ENCODE measurements at places on chromosomes 7 and 10. TPM values are rescaled to one million over a fixed set of nuclear protein-coding genes. Genes with fewer than 3 reads are reported as not detected.

GRCh38 chr7:128221929-128222403, 19.1 kb upstream of the LEP start:
- H3K4me1 ChIP-seq: no peaks in the 10 kb centered on the region
- DNase-seq: no peak
- no peak overlapping the region for H3K27ac ChIP-seq
- H3K36me3 ChIP-seq: no peaks in the 10 kb centered on the region
- H3K4me3 ChIP-seq: no peak overlapping the region

- H3K27me3 ChIP-seq: peaks cover 11% of the 10 kb centered on the region
- DNase-seq: no peak
- H3K4me3 ChIP-seq: no peak overlapping the region
- H3K36me3 ChIP-seq: no peaks in the 10 kb centered on the region
These were observed 8.9 kb downstream of the CFAP46 start for GRCh38 chr10:132933308-132934042.

DNA sequence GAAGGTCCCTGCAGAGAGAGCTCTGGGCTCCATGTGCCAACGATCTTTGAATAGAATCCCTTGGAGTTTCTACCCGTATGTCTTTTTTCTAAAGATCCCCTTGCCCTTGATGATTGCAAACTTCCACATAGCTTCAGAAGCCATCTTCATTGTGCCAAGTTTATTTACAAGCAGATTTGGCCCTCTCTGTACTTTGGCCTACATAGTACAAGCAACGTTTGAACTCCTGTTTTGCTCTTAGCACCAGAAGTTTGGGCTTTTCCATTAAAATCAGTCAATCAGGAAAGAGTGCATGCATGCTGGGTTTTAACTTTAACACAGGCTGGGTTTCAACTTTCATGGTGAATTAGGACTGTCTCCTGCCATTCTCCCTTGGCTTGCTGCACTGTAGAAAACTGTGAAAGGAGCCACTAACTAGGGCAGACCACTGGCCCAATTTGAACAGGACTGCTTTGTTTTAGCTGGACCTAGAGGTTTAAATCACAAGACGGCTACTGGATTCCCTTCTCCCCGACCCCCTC, 557.6 kb upstream of the GALNT17 start:
- no peak for DNase-seq
- H3K27me3 ChIP-seq: no peaks in the 10 kb centered on the region
- H3K27ac ChIP-seq: no peak overlapping the region
- H3K36me3 ChIP-seq: no peaks in the 10 kb centered on the region
- no peak overlapping the region for H3K4me3 ChIP-seq

Gene TMEM213
- 0.05 TPM for total RNA-seq

DNA sequence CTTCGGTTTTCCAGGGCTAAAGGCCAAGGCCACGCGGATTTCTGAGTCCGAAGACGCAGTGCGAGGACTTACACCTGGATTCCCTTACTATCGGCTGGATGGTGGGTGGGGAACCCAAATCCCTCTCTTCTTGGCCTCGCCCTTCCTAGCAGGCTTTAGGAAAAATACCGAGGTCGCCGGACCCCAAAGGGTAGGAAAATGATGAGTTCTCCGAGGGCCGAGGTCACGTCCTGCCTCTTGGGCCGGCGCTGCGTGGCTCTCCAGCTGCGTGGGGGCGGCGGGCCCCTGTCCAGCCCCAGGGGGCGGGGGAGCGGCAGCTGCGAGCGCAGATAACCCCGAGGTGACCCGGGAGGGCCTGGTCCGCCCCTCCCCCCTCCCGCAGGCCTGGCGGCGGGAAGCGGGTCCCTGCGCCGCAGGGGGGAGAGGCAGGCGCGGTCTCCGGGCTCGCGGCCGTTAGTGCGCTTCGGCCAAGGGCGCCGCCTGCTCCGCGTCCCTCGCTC, 805 bp upstream of the HMX3 start:
- peaks cover 78% of the 10 kb centered on the region for H3K27me3 ChIP-seq
- no peaks in the 10 kb centered on the region for H3K36me3 ChIP-seq
- peaks cover 6% of the 10 kb centered on the region for H3K4me1 ChIP-seq
- no peak overlapping the region for H3K27ac ChIP-seq
- H3K4me3 ChIP-seq: no peak overlapping the region
- DNase-seq: no peak

GRCh38 chr10:112275512-112276245, 7.5 kb upstream of the TECTB start:
- H3K4me1 ChIP-seq: no peaks in the 10 kb centered on the region
- no peaks in the 10 kb centered on the region for H3K36me3 ChIP-seq

Gene GPR26
- total RNA-seq: 0.09 TPM

GRCh38 chr10:113853578-113854012, 287 bp downstream of the DCLRE1A start:
- no peaks in the 10 kb centered on the region for H3K36me3 ChIP-seq
- H3K4me1 ChIP-seq: peaks cover 16% of the 10 kb centered on the region
- H3K27ac ChIP-seq: peak overlapping the region; percentile 81

Gene PPP1R3C
- total RNA-seq: 1.2 TPM

DNA sequence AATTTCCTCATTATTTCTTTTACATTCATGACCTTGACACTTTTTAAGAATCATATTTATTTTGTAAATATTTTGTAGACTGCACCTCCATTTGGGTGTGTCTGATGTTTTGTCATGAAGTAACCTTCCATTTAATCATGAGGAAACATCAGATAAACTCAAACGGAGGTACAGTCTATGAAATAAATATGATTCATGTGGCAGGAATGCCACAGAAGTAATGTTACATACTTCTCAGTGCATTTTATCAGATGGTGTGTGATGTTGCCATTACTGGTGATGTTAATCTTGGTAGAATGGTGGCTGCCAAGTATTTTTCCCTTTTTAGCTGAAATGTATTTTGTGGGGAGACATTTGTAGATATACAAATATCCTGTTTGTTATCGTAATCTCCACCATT, 64.9 kb downstream of the ZNF37A start:
- DNase-seq: no peak
- H3K27me3 ChIP-seq: no peaks in the 10 kb centered on the region
- no peaks in the 10 kb centered on the region for H3K36me3 ChIP-seq
- H3K27ac ChIP-seq: no peak overlapping the region
- H3K4me3 ChIP-seq: no peak overlapping the region

Gene SLC18A2
- total RNA-seq: 6.1 TPM

GRCh38 chr10:123236126-123236525, 81.9 kb downstream of the BUB3 start:
- H3K36me3 ChIP-seq: no peaks in the 10 kb centered on the region
- no peak overlapping the region for H3K27ac ChIP-seq
- H3K4me3 ChIP-seq: no peak overlapping the region
- peaks cover 3% of the 10 kb centered on the region for H3K4me1 ChIP-seq
- no peak for DNase-seq
- no peaks in the 10 kb centered on the region for H3K27me3 ChIP-seq

- no peak overlapping the region for H3K4me3 ChIP-seq
- H3K27me3 ChIP-seq: no peaks in the 10 kb centered on the region
- DNase-seq: no peak
- H3K4me1 ChIP-seq: no peaks in the 10 kb centered on the region
These were observed 19.4 kb upstream of the ARPC1B start for GRCh38 chr7:99355098-99355497.

DNA sequence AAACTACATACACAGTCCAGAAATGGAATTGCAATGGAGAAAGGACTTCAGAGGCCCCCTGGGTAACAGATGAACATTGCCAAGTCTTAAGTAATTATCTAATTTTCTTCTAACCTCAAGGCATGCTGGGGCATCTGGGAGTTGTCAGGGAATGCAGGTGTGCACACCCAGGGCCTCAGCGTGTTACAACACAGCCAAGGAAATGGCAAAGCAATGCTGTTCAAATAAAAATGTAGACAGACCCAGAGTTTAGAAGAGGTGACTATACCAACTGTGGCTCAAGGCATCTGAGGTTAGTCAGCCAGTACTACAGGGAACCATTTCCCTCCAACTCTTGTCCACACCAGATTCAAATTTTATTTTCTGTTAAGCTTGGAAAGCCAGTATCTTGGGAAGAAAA, 73.6 kb downstream of the CCDC3 start:
- no peak overlapping the region for H3K4me3 ChIP-seq
- no peaks in the 10 kb centered on the region for H3K27me3 ChIP-seq
- H3K36me3 ChIP-seq: no peaks in the 10 kb centered on the region
- no peak for DNase-seq

GRCh38 chr10:30743586-30743985, 114.0 kb upstream of the LYZL2 start:
- H3K27ac ChIP-seq: peak overlapping the region; percentile 17
- H3K36me3 ChIP-seq: no peaks in the 10 kb centered on the region
- no peak overlapping the region for H3K4me3 ChIP-seq
- DNase-seq: no peak
- H3K4me1 ChIP-seq: no peaks in the 10 kb centered on the region
- H3K27me3 ChIP-seq: no peaks in the 10 kb centered on the region

DNA sequence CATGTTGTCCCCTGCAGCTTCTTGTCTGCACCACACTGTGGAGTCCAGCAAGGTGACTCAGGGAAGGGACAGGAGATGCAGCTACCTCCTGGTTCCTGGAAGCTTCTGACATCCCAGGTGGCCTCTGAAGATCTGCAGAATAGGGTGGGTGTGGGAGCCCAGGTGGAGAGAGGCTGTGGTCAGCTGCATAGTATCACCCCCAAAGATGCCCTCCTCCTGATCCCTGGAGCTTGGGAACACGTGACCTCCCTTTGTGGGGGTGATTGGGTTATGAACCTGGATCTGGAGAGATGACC, 25.4 kb downstream of the CALML3 start:
- no peak overlapping the region for H3K4me3 ChIP-seq
- peaks cover 8% of the 10 kb centered on the region for H3K4me1 ChIP-seq
- no peak for DNase-seq
- no peaks in the 10 kb centered on the region for H3K27me3 ChIP-seq

DNA sequence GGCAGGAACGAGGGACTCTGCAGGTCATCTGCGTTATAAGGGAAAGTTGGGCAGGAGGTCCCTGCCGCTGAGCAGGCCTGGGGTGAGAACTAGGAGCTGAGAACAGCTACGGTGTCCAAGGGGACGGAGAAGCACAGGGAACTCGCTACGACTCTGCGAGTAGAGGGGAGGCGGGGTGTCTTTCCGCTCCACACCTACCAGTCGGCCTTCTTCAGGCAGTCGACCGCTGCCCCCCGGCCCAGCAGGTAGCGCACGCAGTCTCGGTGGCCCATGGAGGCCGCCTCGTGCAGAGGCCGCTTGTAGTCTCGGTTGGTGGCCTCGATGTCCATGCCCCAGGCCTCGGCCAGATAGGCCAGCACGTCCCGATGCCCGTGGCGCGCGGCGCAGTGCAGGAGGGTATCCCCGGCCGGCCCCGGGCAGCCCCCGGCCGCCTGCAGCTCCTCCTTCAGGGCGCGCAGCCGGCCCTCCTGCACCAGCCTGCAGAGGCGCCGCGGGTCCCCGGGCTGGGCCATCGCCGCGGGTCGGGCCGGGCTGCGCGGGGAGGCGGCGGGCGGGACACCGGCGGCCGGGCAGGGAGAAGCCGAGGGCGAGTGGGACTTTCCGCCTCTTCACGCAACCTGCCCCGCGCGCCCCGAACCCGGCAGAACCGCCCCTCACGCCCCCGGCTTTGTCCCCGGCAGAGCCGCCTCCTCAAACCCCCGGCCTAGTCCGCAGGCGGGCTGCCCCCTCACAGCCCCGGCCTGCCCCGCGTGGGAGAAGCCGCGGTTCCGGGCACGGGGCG, 660 bp downstream of the ANKRD16 start:
- H3K4me3 ChIP-seq: peak overlapping the region; percentile 77
- peak overlapping the region; percentile 64 for H3K27ac ChIP-seq
- peaks cover 47% of the 10 kb centered on the region for H3K4me1 ChIP-seq
- DNase-seq: no peak
- H3K27me3 ChIP-seq: no peaks in the 10 kb centered on the region
- H3K36me3 ChIP-seq: peaks cover 5% of the 10 kb centered on the region

GRCh38 chr7:24701261-24702235, 55.7 kb downstream of the GSDME start:
- H3K27me3 ChIP-seq: no peaks in the 10 kb centered on the region
- H3K36me3 ChIP-seq: no peaks in the 10 kb centered on the region
- H3K4me3 ChIP-seq: no peak overlapping the region

DNA sequence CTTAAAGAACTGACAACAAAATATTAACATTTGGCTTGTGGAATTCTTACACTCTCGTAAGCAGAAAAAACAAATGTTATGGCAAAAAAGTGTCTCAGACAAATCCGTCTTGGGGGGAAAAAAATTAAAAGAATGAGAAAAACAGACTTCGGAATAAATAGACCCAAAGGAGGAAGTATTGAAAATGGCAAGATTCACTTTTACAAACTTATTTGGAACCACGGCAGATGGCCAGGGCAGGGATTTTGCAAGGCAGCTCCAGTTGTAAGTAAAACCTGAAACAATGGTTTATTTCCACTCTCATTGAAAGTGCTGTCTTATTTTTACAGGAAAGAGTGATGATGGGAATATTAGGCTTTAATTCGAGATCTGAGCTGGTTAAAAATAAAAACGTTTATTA, 1.5 kb upstream of the ZNF438 start:
- H3K4me1 ChIP-seq: peaks cover 18% of the 10 kb centered on the region
- no peak overlapping the region for H3K4me3 ChIP-seq
- no peaks in the 10 kb centered on the region for H3K27me3 ChIP-seq
- no peaks in the 10 kb centered on the region for H3K36me3 ChIP-seq
- DNase-seq: no peak

Gene DENND2A
- 1.0 TPM for total RNA-seq

Gene LOXL4
- 0.99 TPM for total RNA-seq

GRCh38 chr7:65892835-65893234, 20.0 kb downstream of the VKORC1L1 start:
- H3K36me3 ChIP-seq: no peaks in the 10 kb centered on the region
- no peaks in the 10 kb centered on the region for H3K27me3 ChIP-seq
- no peak overlapping the region for H3K4me3 ChIP-seq
- no peak for DNase-seq
- no peaks in the 10 kb centered on the region for H3K4me1 ChIP-seq

GRCh38 chr10:91768123-91768522, 30.1 kb upstream of the TNKS2 start:
- no peak overlapping the region for H3K4me3 ChIP-seq
- DNase-seq: no peak
- no peaks in the 10 kb centered on the region for H3K4me1 ChIP-seq
- no peak overlapping the region for H3K27ac ChIP-seq

DNA sequence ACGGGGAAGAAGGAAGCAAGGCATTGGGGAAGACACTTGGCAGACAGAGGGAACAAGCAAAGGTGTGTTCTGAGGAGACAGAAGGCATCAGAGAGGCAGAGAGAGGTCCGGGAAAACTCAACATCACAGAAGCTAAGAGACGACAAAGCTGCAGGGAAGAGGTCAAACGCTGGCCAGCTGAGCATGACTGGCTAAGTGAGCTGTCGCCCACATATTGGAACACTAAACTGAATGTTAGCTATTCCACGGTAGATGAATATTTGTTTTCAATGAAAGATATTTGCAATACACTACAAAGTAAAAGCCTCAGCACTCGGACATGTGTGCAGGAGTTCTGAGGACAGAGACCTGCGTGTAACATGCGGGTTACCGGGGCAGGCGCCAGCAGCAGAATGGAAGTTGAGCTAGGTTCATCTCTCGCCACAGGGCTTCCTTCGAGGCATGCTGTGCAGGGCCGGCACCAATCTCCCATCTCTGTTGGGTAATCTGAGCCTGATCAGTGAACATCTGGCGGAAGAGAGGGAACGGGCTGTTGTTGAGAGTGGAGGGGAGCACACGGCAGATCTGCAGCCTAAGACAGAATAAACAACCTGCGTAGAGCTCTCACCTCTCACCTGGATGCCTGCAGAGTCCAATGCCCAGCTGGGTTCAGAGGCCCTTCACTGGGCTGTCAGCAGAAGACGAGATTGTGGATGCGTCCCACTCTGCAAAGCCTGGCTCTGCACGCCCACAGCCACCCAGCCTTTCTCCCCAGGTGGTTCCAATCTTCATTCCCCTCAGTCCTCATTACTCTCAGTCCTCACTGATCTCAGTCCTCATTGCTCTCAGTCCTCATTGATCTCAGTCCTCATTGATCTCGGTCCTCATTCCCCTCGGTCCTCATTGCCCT, 35.9 kb downstream of the INSIG1 start:
- no peak for DNase-seq
- H3K4me3 ChIP-seq: no peak overlapping the region
- H3K27ac ChIP-seq: no peak overlapping the region
- peaks cover 10% of the 10 kb centered on the region for H3K4me1 ChIP-seq
- H3K36me3 ChIP-seq: no peaks in the 10 kb centered on the region

Gene PRPS1L1
- not detected for total RNA-seq

All from thymus (tissue), 14 donors.